Subcutaneous preadipocyte (primary cell): ENCODE measurements at places on chromosomes 6 and 20. TPM values are rescaled to one million over a fixed set of nuclear protein-coding genes. Genes with fewer than 3 reads are reported as not detected.

Gene LPIN3
- 14.1 and 14.3 TPM in 2 replicates for total RNA-seq

Gene FABP7
- not detected in 2 replicates for total RNA-seq

Gene COL21A1
- 5.3 and 11.4 TPM in 2 replicates for total RNA-seq

Gene VWA7
- total RNA-seq: under 0.01 and 0.98 TPM in 2 replicates

Gene PGC
- total RNA-seq: not detected in 2 replicates

Gene ANKS1A
- total RNA-seq: 5.5 and 10.0 TPM in 2 replicates

Gene BMP6
- total RNA-seq: 1.1 and 4.7 TPM in 2 replicates

Gene APCDD1L
- total RNA-seq: 1.8 and 3.9 TPM in 2 replicates

Gene STX11
- total RNA-seq: 1.5 and 1.6 TPM in 2 replicates

Gene DPM1
- total RNA-seq: 40.9 and 58.8 TPM in 2 replicates

Gene TBXT
- total RNA-seq: not detected in 2 replicates

Gene MATN4
- under 0.01 TPM in 1 of 2 replicates, not detected in the other for total RNA-seq

Gene CST4
- total RNA-seq: not detected in 2 replicates

Gene SHLD1
- 0.73 and 1.4 TPM in 2 replicates for total RNA-seq

Gene JARID2
- 10.6 and 14.7 TPM in 2 replicates for total RNA-seq

Gene BMP2
- total RNA-seq: 1.1 and 2.5 TPM in 2 replicates

Gene EDN3
- not detected in 2 replicates for total RNA-seq

Gene HTR1E
- total RNA-seq: not detected in 2 replicates

Gene FHL5
- total RNA-seq: under 0.01 TPM in 1 of 2 replicates, not detected in the other

Gene DEFB124
- total RNA-seq: not detected in 2 replicates

Gene CST7
- total RNA-seq: not detected in 2 replicates

Gene SMOC2
- 0.37 TPM in 1 of 2 replicates, not detected in the other for total RNA-seq

Gene GPX5
- not detected in 2 replicates for total RNA-seq
